ENCODE measurements at places on chromosomes 1 and 21.

- H3K27me3 ChIP-seq: no peaks in the 10 kb centered on the region
- peaks cover 10% of the 10 kb centered on the region for H3K4me1 ChIP-seq
- DNase-seq: no peak
- peaks cover 16% of the 10 kb centered on the region for H3K36me3 ChIP-seq
Observed at GRCh38 chr21:31316488-31317169, 27.4 kb downstream of the TIAM1 start.

GRCh38 chr1:12031039-12031980, 12.0 kb downstream of the MIIP start:
- H3K27me3 ChIP-seq: no peaks in the 10 kb centered on the region
- no peak overlapping the region for H3K27ac ChIP-seq
- H3K4me1 ChIP-seq: peaks cover 5% of the 10 kb centered on the region
- no peak overlapping the region for H3K4me3 ChIP-seq

DNA sequence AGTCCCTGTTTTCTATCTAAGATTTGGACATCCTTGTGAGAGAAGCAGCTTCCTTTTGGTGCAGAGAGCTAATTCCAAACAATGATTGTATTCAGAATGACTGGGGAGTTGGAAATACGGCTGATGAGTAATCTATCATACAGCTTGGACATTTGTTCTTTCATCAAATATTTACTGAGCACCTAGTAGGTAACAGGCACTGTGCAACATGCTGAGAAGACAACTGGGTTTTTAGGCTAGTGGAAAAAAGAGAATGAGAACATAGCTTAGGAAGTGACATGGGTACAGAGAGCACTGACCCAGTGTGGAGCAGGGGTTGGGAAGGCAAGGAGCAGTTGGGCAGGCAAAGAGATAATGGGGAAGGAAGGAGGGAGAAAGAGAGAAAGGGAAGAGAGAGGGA, 87.5 kb downstream of the TBX19 start:
- peaks cover 3% of the 10 kb centered on the region for H3K27me3 ChIP-seq
- no peaks in the 10 kb centered on the region for H3K4me1 ChIP-seq
- H3K36me3 ChIP-seq: no peaks in the 10 kb centered on the region
- DNase-seq: no peak
- no peak overlapping the region for H3K27ac ChIP-seq

DNA sequence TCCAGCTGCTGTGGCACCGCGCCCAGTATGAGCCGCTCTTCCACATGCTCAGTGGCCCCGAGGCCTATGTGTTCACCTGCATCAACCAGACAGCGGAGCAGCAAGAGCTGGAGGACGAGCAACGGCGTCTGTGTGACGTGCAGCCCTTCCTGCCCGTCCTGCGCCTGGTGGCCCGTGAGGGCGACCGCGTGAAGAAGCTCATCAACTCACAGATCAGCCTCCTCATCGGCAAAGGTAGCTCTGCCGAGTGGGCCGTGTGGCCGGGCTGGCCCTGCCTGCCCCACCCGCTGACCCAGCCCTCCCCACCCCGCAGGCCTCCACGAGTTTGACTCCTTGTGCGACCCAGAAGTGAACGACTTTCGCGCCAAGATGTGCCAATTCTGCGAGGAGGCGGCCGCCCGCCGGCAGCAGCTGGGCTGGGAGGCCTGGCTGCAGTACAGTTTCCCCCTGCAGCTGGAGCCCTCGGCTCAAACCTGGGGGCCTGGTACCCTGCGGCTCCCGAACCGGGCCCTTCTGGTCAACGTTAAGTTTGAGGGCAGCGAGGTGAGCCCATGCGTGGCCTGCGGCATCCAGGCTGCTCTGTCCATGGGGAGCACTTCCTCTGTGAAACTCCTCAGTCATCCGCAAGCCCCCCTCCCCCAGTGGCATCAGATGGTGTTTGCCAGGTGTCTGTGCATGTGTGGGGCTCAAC, 64.2 kb downstream of the PIK3CD start:
- no peak overlapping the region for H3K4me3 ChIP-seq
- no peaks in the 10 kb centered on the region for H3K36me3 ChIP-seq
- H3K27ac ChIP-seq: no peak overlapping the region
- H3K27me3 ChIP-seq: no peaks in the 10 kb centered on the region
- DNase-seq: no peak
- H3K4me1 ChIP-seq: peaks cover 9% of the 10 kb centered on the region

DNA sequence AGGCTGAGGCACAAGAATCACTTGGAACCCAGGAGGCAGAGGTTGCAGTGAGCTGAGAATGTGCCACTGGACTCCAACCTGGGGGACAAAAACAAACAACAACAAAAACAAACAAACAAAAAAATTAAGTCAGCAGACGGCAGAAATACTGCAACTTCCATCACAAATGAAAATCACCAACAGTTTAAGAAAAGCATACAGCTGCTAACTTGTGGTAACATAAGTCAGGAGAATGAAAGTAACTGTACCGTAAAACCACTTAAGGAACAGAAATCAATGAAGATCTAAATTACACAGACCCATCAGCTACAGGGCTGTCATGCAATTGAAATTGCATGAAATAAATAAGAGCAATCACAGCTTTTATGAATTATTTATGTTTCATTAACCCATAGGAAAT, 25.0 kb downstream of the MCOLN2 start:
- no peak overlapping the region for H3K4me3 ChIP-seq
- no peak overlapping the region for H3K27ac ChIP-seq
- no peaks in the 10 kb centered on the region for H3K4me1 ChIP-seq
- no peak for DNase-seq

GRCh38 chr1:208606959-208607358, 362.8 kb upstream of the PLXNA2 start:
- no peak overlapping the region for H3K27ac ChIP-seq
- H3K27me3 ChIP-seq: peaks cover 6% of the 10 kb centered on the region
- peaks cover 6% of the 10 kb centered on the region for H3K4me1 ChIP-seq
- H3K4me3 ChIP-seq: no peak overlapping the region

DNA sequence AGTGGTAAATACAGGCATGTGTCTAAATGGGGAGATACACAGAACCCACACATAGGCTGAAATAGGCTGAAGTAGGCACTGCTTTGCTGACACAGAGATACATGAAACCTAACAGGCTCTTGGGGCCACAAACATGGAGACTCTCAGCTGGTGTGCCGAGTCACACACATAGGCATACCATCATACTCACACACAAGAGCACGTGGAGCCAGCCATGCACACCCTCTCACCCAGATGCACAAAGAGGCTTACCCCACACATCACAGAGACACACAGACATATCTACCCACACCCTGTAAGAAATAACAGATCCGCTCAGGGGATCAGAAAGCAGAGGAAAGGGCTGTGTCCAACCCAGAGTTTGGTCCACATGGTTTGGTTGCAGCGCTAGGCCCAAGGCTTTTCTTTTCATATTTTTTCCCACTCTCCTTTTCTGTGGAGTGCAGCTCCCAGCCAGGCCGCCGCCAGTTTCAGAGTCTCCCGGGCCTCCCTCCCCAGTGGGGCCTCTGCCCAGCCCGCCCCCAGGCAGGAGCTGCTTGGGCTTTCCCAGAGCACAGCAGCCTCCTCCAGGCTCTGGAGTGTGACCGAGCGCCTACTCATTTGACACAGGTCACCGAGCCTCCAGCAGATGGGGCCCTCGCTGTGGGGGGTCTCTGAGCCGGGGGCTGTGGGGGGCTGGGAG, 3.9 kb upstream of the POU3F1 start:
- H3K4me3 ChIP-seq: peak overlapping the region; percentile 34
- H3K27me3 ChIP-seq: peaks cover 73% of the 10 kb centered on the region
- no peak for DNase-seq
- no peaks in the 10 kb centered on the region for H3K36me3 ChIP-seq

- H3K27ac ChIP-seq: no peak overlapping the region
- H3K4me1 ChIP-seq: no peaks in the 10 kb centered on the region
- no peak overlapping the region for H3K4me3 ChIP-seq
- DNase-seq: no peak
Observed at GRCh38 chr1:147050654-147051053, 112.5 kb downstream of the NBPF12 start.
